Spinal cord (tissue), 10 donors: ENCODE measurements at places on chromosomes 4 and X. TPM values are rescaled to one million over a fixed set of nuclear protein-coding genes. Genes with fewer than 3 reads are reported as not detected.
A peak's percentile ranks its signal among the peaks of the same experiment; 100 is the strongest.

- no peaks in the 10 kb centered on the region for H3K4me1 ChIP-seq
- H3K27ac ChIP-seq, result no peak overlapping the region
- DNase-seq, result peak; percentile 33
- H3K27me3 ChIP-seq, result no peaks in the 10 kb centered on the region
- no peak overlapping the region for H3K4me3 ChIP-seq
Measured at GRCh38 chr4:152640058-152640921, 39.5 kb downstream of the TMEM154 start.

CAPN6 gene
- 47.4 TPM for total RNA-seq

- no peak overlapping the region for H3K4me3 ChIP-seq
- DNase-seq, result no peak
- H3K27ac ChIP-seq, result no peak overlapping the region
- peaks cover 12% of the 10 kb centered on the region for H3K27me3 ChIP-seq
Measured at GRCh38 chrX:132708529-132708928, 219.7 kb upstream of the MBNL3 start.

- DNase-seq, result no peak
- H3K4me1 ChIP-seq, result no peaks in the 10 kb centered on the region
- H3K27ac ChIP-seq, result no peak overlapping the region
- no peak overlapping the region for H3K4me3 ChIP-seq
Measured at GRCh38 chr4:121684561-121684960, 12.2 kb downstream of the ANXA5 start.

- H3K27me3 ChIP-seq, result no peaks in the 10 kb centered on the region
- H3K4me1 ChIP-seq, result peaks cover 11% of the 10 kb centered on the region
- DNase-seq, result no peak
- H3K27ac ChIP-seq, result no peak overlapping the region
- H3K4me3 ChIP-seq, result no peak overlapping the region
Measured at GRCh38 chr4:41369680-41370079, 113.0 kb downstream of the UCHL1 start.
